SW 1271 (cell line): ENCODE measurements at places on chromosomes 3 and 15.

DNA sequence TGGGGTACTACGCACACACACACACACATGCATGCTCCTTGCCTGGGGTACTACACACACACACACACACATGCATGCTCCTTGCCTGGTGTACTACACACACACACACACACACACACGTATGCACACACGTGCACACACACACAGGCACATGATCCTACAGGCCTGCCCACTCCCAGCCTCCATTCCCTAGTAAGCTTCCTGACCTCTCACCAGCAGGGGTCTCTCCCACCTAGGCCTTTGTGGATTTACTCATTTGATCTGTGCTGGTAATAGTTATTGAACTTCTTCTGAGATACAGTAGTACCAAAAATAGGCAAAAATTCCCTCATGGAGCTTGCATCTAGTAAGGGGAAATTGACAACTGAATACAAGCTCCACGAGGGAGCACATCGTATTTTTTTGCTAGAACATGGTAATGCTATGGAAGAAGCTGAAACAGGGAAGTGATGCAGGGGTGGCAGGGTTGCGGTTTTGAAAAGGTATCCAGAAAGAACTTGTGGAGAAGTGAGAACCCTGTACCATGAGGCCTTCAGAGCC, 19.1 kb downstream of the TTC21A start:
- DNase-seq, result peak; percentile 60

DNA sequence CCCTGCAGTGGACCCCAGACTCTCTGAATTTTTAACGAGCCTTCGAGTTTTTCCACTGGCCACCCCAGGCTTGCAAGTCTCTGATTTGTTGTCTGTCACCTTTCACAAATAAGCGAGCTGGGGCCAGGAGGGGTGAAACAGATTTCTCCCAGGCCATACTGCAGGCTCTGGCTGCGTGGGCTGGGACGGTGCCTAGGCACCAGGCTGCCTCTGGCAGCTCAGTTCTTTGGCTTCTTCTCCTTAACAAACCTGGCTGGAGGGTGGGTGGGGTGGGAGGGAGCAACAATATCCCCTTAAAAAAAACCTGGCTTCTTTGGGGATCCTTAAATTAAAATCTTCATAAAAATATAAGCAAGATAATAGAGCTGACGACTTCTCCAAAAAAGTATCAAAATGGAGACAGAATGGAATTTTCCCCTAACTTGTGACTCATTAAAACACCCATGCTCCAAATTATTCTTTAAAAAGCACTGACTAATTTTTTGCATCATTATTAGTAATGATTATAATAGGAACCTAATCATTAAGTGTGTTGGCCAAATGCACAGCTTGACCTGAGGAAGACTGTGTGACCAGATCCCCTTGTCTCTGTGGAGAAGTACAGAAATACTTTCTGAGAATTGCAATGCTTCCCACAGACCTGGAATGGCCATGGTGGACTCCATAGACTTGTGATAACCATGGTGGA, 84.1 kb downstream of the SNRK start:
- no peak for DNase-seq

DNA sequence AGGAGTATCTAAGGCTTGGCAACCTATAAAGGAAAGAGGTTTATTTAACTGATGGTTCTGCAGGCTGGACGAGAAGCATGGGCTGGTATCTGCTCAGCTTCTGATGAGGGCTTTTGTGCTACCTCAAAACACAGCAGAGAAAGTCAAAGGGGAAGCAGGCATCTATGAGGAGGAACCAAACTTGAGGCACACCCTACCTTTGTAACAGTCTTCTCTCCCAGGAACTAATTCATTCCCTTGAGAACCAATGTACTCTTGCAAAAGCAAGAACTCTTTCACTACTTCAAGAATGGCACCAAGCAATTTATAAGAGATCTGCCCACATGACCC, 109.0 kb downstream of the CGGBP1 start:
- DNase-seq, result no peak

DNA sequence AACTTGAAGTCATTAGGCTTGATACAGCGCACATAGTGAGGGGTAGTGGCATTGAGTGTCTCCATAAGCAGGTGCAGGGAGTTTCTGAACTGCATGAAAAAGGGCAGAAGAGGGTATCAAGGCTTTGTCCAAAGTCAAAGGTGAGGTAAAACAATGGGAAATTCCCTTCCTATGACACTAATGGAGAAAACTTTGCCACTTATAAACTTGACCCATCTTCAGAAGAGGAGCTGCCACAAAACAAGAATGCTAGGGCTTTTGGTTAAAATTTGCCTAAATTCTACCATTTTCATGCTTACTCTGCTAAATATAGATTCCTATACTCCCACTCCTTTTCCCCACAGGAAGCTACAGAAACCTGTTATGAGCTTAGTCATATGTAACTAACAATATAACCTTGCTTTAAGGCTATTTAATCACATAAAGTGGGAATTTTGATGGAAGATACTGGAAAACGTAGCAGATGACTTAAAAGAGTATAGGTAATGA, 87.5 kb upstream of the MYO5C start:
- no peak for DNase-seq

DNA sequence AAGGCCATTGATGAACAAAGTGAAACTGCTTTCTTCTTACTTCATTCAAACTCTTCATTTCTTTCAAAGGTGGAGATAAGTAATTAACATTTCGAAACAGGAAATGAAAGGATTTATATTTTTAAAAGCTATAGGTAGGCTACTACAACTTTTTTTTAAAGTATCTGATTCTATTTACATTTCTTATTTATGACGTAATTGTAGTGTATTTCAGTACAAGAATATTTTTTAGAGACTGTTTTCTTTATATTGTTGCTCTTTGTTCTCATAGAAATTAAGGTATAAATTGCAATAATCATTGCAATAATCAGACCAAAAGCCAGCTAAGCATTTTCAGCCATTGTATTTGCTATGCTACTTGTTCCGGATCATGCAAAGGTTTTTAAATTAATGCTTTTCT, 13.7 kb downstream of the ZFAND6 start:
- DNase-seq, result no peak

GRCh38 chr3:48209445-48209844, 13.8 kb upstream of the CAMP start:
- no peak for DNase-seq

DNA sequence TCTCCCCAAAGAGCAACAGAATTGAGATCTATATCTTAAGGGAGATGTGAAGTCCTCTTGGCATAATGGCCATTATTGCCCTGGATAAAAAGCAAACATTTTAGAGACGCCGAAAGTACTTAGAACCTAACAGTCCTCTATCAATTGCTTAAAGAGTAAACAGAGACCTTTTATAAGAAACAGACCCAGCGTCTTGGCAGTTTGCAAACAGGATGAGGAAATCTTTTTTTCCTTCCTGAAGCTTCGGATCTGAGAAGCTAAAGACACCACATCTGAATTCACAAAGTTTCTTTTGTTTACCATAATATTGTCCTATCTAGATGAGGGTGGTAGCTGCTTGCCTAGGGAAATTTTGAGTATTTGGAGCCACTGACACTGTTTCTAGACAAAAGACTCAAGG, 59.9 kb upstream of the LIMD1 start:
- no peak for DNase-seq

- no peak for DNase-seq
Observed at GRCh38 chr15:101852356-101852755, 40.4 kb downstream of the OR4F15 start.

GRCh38 chr3:158713094-158713499, 19.2 kb downstream of the RARRES1 start:
- no peak for DNase-seq

DNA sequence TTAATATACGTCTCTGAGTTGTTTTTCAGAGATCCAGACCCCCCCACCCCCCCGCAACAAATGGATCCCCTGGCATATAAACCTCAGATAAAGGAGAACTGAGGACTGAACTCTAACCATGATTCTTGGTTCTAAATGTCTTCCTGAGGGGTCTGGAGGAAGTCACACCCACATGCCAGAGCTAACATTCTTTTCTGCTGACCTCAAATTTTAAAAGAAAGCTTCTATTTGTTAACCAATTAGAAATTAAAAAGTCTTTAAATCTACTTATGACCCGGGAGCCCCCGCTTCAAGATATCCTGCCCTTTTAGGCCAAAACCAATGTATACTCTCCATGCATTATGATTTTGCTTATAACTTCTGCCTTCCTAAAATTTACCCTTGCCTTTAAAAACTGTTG, 188.3 kb downstream of the ECT2 start:
- DNase-seq, result no peak

DNA sequence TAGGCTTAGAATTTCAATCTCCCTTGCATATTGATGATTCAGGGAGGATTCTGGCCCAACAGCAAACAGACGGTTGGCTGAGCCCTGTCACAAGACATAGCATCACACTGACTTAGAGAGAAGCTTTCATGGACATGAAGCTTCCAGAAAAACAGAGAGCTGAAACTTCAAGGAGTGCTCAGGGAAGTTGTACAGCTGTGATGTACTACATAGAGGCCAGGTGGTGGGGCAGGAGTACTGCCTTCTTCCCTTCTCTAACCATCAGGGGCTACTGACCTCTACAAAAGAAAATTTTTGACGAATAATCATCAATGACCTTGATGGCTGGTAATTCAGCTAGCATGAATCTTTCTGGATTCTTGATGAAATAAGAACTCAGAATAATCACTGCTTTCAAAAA, 378.5 kb downstream of the ERC2 start:
- DNase-seq, result no peak

DNA sequence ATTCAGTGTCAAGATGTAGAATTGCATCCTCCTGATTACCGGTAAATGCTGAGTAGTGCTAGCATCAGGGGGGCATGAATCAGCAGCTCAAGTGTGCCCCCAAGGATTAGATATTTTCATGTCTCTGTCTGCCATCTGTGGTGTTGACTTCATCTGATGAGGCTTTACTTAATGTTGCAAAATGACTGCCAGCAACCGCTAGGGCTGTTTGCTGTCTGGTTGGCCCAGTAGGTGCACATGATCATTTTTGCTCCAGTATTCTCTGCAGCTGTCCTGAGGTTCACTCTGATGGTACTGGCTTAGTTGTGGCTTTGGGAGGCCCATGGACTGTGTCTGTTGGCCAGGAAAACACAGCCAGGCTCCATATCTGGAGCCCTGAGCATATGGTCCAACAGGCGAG, 316.4 kb downstream of the SOX2 start:
- no peak for DNase-seq

- DNase-seq, result no peak
Observed at GRCh38 chr3:115651599-115651998, 28.3 kb downstream of the GAP43 start.

DNA sequence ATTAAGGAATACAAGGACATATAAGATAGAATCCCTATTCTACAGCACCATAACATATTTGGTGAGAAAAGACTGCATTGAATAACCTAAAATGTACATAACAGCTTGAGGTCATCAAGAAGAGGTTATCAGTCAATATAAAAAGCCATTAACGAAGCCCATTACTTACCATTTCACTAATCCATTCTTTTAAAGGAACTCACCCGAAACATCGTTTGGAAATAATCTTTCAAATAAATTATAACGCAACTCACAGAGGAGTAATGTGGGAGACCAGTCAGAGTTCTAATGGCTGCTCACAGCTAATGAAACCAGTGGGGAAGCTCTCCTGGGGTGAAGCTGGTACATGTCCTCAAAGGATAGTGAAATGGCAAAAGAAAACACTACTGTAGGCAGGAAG, 188.4 kb downstream of the TBC1D5 start:
- DNase-seq, result no peak

DNA sequence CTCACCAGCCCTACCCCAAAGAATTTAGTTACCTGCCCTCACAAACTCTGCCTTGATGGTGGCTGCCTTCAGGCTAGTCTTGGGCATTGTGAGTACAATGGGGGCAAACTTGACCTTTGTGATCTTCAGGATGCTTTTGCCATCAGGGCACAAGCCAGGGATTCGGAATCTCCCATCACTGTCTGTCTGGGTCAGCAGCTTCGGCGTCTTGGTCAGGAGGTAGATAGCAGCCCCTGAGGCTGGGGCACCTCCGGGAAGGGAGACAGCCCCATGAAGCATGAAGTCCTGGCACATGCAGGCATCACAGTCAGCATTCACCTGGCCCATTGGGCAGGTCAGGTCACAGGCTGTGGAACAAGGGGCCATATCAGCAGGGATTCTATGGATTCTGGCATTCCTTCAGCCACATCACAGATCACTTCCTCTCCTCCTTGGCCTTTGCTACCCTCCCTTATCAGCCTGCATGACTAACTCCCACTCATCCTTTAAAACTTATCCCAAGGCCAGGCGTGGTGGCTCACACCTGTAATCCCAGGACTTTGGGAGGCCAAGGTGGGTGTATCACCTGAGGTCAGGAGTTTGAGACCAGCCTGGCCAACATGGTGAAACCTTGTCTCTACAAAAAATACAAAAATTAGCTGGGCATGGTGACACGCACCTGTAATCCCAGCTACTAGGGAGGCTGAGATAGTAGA, 6.9 kb downstream of the CILP start:
- DNase-seq, result no peak

DNA sequence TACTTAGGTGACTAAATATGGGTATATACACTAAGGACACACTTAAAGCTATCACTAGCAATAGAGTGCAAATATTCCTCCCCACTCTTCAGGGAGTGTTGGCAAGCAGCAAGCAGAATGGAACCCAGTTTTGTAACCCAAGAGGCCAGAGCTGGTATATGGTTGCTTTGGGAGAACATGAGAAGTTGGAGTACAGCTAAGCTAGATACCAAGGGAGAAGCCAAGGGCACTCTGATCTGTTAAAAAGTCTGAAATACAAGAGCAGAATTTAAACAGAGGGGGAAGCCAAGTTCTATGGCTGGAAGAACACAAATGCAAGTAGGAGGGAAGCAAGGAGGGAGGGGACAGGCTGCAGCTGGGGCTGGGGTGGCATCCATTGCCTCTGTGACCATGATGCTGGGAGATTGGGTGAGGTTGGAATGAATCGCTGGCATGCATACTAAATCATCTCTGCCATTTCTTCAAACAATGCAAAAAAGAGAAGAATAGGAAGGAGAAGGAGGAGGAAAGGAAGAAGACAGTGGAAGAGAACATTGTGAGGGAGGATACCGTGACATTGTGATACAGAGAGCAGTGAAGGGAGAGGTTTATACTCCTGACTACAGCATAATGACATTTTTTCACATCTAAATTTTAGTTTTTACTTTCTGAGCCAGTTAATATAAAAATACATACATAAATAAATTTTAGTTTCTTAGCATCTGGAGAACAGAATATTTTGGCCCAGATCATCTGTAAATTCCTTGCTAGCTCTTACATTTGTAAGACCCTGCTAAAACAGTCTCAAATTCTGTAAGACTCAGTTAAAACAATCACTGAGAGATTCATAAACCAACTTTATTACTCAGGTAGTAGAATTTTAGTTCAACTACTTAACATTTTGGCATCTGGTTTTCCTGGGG, 9.0 kb upstream of the ANXA2 start:
- no peak for DNase-seq

GRCh38 chr15:74768771-74769342, 13.0 kb upstream of the CSK start:
- DNase-seq, result peak; percentile 35
